ENCODE measurements at places on chromosomes 2 and 18.

DNA sequence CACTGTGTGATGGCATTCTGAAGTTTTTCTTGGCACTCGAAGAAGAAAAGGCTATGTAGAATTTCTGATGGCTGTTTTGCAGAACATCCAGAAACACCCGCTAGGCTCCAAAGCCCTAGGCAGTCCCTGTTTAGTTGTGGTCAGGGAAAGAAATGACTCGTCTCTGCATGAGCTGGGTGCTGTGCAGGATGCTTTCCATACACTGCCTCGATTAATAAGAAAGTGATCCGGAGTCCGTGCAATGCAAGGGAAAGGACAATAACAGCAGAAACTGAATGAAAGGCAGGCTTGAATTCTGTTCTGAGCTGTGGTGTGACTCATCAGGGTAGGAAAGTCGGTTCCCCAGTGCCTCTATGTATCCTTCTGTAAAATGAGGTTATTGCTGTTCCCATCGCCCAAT is 18.7 kb downstream of the MAPRE3 start:
- H3K4me3 ChIP-seq = no peak overlapping the region
- no peaks in the 10 kb centered on the region for H3K4me1 ChIP-seq
- no peak overlapping the region for H3K27ac ChIP-seq
- no peaks in the 10 kb centered on the region for H3K27me3 ChIP-seq

DNA sequence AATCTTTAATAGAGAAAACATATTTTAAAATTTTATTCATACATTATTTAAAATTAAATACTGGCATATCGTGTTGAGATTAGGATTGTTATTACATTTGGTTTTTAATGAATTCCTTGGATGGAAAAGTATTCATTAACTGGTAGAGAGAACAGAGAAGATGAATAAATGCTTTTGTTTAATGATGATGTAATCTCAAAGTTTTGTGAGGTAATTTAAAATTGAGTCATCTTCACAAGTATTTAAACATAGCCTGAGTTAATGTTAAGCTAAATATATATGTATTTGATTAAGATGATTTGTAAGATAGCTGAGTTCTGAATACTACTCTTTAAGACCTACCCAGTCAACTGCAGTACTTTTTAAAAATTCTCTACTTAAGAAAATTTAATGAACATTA is 713.4 kb upstream of the VRK2 start:
- DNase-seq = no peak
- H3K27ac ChIP-seq = no peak overlapping the region
- no peaks in the 10 kb centered on the region for H3K36me3 ChIP-seq
- no peaks in the 10 kb centered on the region for H3K4me1 ChIP-seq
- H3K27me3 ChIP-seq = no peaks in the 10 kb centered on the region

GRCh38 chr2:12861344-12861930 is 144.7 kb downstream of the TRIB2 start:
- H3K27ac ChIP-seq = no peak overlapping the region
- no peaks in the 10 kb centered on the region for H3K27me3 ChIP-seq
- H3K4me1 ChIP-seq = no peaks in the 10 kb centered on the region

- no peaks in the 10 kb centered on the region for H3K27me3 ChIP-seq
- DNase-seq = peak; percentile 93
- H3K4me1 ChIP-seq = peaks cover 48% of the 10 kb centered on the region
- H3K4me3 ChIP-seq = peak overlapping the region; percentile 28
- H3K27ac ChIP-seq = peak overlapping the region; percentile 99
Observed at GRCh38 chr2:73983322-73984202, 1.1 kb upstream of the TET3 start.

DNA sequence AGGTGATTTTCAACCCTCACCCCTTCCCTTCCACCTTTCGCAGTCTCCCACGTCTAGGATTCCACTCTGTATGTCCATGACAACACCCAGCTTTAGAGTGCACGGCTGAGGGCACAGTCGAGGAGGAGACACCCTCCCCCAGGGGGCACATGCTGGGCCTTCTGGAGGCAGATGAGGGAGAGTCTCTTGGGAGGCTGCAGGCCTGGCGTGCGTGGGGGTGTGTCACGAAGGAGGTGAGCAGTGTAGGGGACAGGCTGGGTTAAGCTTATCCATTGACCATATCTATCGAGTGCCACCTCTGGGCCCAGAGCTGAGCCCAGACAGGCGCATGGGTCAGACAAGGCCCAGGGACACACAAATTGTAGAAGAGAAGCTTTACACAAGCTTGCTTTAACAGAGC is 18.8 kb downstream of the PROC start:
- H3K27ac ChIP-seq = no peak overlapping the region
- H3K4me1 ChIP-seq = peaks cover 12% of the 10 kb centered on the region
- DNase-seq = no peak
- H3K4me3 ChIP-seq = no peak overlapping the region
- H3K36me3 ChIP-seq = no peaks in the 10 kb centered on the region

- no peaks in the 10 kb centered on the region for H3K4me1 ChIP-seq
- no peak for DNase-seq
- no peaks in the 10 kb centered on the region for H3K27me3 ChIP-seq
- H3K36me3 ChIP-seq = no peaks in the 10 kb centered on the region
- no peak overlapping the region for H3K4me3 ChIP-seq
Observed at GRCh38 chr18:21064347-21064746, 47.3 kb downstream of the ROCK1 start.

DNA sequence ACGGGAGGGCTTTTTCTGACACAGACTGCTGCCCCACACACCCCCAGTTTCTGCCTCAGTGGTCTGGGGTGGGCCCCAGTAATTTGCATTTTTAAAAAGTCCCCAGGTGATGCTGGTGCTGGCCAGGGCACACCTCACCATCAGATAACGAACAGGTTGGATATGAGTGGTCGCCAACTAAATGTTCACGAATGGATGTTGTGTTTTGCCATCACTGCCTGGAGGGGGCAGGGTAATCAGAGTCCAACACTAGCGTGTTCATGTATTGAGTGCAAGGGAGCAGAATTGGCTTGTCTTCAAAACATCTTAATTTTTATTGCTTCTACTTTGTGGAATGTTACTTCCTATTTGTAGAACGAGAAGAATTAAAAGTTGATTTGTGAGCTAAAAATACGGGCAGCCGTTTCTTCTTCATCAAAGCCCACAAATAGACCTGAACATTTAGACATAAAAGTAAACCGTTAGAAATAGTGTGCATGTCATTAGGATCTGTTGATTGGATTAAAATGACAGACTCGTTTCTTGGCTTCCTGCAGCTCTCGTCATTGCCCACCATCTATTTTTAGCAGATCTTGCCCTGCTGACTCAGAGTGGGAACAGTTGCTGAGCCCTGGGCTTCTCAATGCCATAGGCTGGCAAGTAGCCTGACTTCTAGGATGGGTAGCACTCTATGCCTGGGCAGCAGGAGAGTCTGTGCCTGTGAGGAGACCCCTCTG is 45.2 kb downstream of the NCK2 start:
- no peak overlapping the region for H3K4me3 ChIP-seq
- H3K4me1 ChIP-seq = no peaks in the 10 kb centered on the region
- H3K27ac ChIP-seq = no peak overlapping the region
- no peaks in the 10 kb centered on the region for H3K27me3 ChIP-seq

DNA sequence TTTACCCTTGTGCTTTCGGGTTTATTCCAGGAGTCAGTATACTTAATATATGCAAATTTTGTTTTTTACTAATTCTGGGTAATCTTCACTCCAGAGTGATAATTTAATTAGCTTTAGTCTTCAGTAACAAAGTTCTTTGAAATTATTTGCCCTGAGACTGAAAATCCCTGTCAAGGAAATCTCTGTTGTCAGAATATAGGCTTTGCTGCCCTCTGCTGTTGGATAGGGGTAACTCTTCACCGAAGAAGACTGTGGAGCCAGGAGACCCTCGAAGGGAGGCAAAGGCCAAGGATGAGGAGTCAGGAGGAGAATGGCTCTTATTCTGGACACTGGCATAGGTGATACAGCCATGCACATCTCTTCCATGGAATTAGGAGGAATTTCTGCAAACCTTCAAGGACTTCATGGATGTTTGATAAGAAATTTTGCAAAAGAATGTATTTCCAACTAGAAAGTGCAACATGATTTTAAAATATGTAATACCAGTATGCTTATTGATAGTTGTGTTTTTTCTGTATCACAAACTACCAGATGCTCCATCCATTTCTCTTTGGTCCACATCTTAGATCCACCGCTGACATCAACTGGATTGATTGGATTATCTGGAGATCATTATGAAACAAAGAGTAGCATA is 182.3 kb downstream of the RDH14 start:
- H3K4me3 ChIP-seq = no peak overlapping the region
- H3K36me3 ChIP-seq = no peaks in the 10 kb centered on the region
- no peaks in the 10 kb centered on the region for H3K4me1 ChIP-seq
- H3K27me3 ChIP-seq = no peaks in the 10 kb centered on the region
- no peak for DNase-seq

DNA sequence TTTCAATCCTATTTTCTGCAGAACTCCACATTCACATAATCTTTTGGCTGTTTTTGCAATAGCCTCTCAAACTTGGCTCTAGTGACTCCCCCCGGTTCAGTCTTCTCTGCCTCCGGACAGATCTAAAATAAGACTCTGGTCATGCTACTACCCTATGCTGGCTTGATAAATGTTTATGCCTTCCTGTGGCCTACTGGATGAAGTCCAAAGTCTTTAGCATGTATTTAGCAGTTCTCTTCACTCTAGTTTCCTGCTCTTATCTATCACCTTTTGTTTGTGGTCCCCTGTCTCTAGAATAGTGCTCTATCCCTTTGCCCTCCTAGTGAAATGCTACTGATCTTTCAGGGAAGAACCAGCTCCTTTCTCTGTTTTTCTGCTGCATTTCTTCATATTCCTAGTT is 14.4 kb downstream of the ADCYAP1 start:
- H3K4me3 ChIP-seq = no peak overlapping the region
- no peaks in the 10 kb centered on the region for H3K4me1 ChIP-seq
- DNase-seq = no peak

GRCh38 chr2:205333351-205333750 is 348.9 kb upstream of the NRP2 start:
- H3K36me3 ChIP-seq = no peaks in the 10 kb centered on the region
- DNase-seq = no peak
- no peak overlapping the region for H3K27ac ChIP-seq

DNA sequence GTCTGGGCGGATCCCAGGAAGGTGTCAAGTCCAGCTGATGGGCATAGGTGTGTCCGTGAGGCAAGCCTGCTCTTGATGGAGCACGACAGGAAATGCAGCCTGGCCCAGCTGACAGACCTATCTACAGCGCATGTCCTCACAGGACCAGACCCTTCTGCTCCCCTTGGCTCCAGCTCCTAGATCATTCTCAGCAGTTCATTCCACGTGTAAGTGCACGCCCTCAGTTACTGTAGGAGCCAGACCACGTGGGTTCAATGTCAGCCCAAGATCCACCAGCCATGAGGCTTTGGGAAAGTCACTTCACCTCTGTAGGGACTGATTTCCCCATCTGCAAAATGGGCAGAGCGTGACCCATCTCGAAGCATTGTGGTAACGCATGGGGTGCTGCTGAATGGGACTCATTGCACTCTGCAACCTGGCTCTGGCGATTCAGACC is 47.8 kb downstream of the TMEM17 start:
- H3K4me3 ChIP-seq = no peak overlapping the region
- H3K27me3 ChIP-seq = no peaks in the 10 kb centered on the region
- no peak for DNase-seq
- peaks cover 3% of the 10 kb centered on the region for H3K4me1 ChIP-seq
- H3K27ac ChIP-seq = no peak overlapping the region

DNA sequence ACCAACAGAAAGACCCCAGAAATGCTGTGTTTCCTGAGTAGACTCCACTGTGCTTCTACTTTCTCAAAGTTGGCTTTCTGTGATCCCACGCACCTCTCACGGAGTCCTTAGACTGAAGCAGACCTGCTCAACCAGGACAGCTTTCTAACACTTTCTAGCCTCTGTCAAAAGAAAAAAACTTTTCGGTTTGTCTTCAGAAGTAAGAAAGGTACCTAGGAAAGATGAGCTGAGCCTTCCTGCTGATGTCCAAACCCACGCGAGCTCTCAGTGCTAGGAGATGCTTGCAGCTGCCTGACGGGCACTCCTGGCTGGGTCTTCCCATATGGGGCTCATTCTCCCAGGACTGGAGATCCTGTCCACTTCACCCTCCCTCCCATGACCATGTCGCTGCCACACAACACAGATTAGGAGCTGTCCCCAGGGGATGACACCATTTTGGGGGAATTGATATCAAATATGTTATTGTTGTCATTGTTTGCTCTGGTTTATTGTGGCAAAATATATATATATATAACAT is 49.2 kb upstream of the DAPL1 start:
- H3K27me3 ChIP-seq = no peaks in the 10 kb centered on the region
- H3K4me1 ChIP-seq = no peaks in the 10 kb centered on the region
- H3K27ac ChIP-seq = no peak overlapping the region
- DNase-seq = no peak
- no peaks in the 10 kb centered on the region for H3K36me3 ChIP-seq

- no peaks in the 10 kb centered on the region for H3K4me1 ChIP-seq
- H3K27me3 ChIP-seq = no peaks in the 10 kb centered on the region
- no peaks in the 10 kb centered on the region for H3K36me3 ChIP-seq
- no peak overlapping the region for H3K27ac ChIP-seq
- H3K4me3 ChIP-seq = no peak overlapping the region
Observed at GRCh38 chr18:69588301-69588700, 187.6 kb downstream of the DOK6 start.

- no peak for DNase-seq
- no peaks in the 10 kb centered on the region for H3K27me3 ChIP-seq
- no peak overlapping the region for H3K4me3 ChIP-seq
- peaks cover 15% of the 10 kb centered on the region for H3K4me1 ChIP-seq
- no peak overlapping the region for H3K27ac ChIP-seq
Observed at GRCh38 chr2:210198326-210198725, 26.9 kb downstream of the ACADL start.

- H3K4me3 ChIP-seq = no peak overlapping the region
- no peaks in the 10 kb centered on the region for H3K36me3 ChIP-seq
- H3K27ac ChIP-seq = no peak overlapping the region
- DNase-seq = no peak
- no peaks in the 10 kb centered on the region for H3K27me3 ChIP-seq
Observed at GRCh38 chr18:74373428-74373827, 57.8 kb downstream of the C18orf63 start.

- no peaks in the 10 kb centered on the region for H3K4me1 ChIP-seq
- no peaks in the 10 kb centered on the region for H3K27me3 ChIP-seq
- no peak overlapping the region for H3K27ac ChIP-seq
- no peaks in the 10 kb centered on the region for H3K36me3 ChIP-seq
- no peak for DNase-seq
Observed at GRCh38 chr2:202566286-202566685, 68.5 kb upstream of the FAM117B start.

DNA sequence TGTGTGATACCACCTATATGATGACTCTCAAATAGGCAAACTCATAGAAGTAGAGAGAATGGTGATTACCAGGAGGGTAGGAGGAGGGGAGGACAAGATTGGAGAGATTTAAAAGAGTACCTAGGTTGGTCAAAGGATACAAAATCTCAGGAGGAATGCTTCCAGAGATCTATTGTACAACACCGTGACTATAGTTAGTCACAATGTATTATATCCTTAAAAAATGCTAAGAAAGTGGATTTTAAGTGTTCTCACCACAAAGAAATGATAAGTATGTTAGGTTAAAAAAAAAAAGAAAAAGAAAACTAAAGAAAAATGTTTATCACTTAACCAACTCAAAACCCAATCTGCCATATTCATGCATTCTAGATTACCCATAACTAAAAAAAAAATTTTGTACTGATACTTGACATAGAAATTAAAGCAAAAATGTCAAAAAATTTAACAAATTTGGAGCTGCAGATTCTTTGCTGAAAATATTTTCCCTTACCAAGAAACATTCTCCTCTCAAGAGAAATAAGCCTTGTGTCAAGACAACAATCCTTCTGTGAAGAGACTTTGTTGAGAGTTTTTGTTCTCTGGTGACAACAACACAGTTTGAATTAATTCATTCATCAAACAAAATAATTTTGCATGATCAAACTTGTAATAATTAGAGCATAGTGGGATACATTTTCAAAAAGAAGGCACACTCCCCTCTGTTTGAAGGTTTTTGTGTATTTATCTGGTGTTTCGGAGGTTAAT is 213.1 kb downstream of the DNER start:
- no peaks in the 10 kb centered on the region for H3K36me3 ChIP-seq
- no peaks in the 10 kb centered on the region for H3K4me1 ChIP-seq
- no peak overlapping the region for H3K4me3 ChIP-seq
- H3K27ac ChIP-seq = no peak overlapping the region

Data from pancreas (tissue), 10 donors.